Uterus (tissue), 4 donors: ENCODE measurements at places on chromosomes 3 and 15. TPM values are rescaled to one million over a fixed set of nuclear protein-coding genes. Genes with fewer than 3 reads are reported as not detected.

The SI gene
- total RNA-seq: not detected

The LRRIQ4 gene
- not detected for total RNA-seq

The COL6A6 gene
- total RNA-seq: 1.4 TPM

The SYNM gene
- total RNA-seq: 35.9 TPM

The FOXL2NB gene
- total RNA-seq: 1.3 TPM

The IL17RE gene
- total RNA-seq: 8.5 TPM

The WNT7A gene
- total RNA-seq: not detected

The COX17 gene
- total RNA-seq: 56.5 TPM

The JMJD7 gene
- 27.2 TPM for total RNA-seq

The NPAP1 gene
- 0.41 TPM for total RNA-seq

The CPA3 gene
- 2.4 TPM for total RNA-seq

DNA sequence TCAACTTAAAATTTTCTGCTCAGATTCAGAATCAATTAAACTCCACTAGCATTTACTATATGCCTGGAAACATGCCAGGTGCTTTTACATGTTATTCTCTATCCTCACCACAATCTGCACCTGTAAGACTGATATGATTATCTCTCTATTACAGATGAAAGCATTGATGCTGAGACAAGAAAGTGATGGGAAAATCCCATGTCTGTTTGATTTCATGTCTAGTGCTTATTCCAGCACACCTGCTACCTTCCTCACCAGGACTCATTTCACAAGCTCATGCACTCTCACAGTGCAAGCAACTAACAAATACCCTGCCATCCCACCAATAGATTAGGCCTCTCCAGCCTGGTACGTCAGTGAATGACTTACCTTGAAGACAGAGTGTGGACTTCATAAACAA lies 25.0 kb upstream of the BCL6 start:
- no peaks in the 10 kb centered on the region for H3K36me3 ChIP-seq
- no peak overlapping the region for H3K4me3 ChIP-seq
- no peaks in the 10 kb centered on the region for H3K4me1 ChIP-seq
- H3K27ac ChIP-seq: no peak overlapping the region
- H3K27me3 ChIP-seq: no peaks in the 10 kb centered on the region
- no peak for DNase-seq

GRCh38 chr3:124883766-124884473 lies 3.2 kb downstream of the ITGB5 start:
- H3K4me3 ChIP-seq: no peak overlapping the region
- H3K27ac ChIP-seq: peak overlapping the region; percentile 94
- no peak for DNase-seq
- H3K4me1 ChIP-seq: peaks cover 12% of the 10 kb centered on the region
- no peaks in the 10 kb centered on the region for H3K36me3 ChIP-seq
- H3K27me3 ChIP-seq: no peaks in the 10 kb centered on the region

GRCh38 chr15:92810418-92811138 lies 89.5 kb upstream of the CHD2 start:
- no peaks in the 10 kb centered on the region for H3K27me3 ChIP-seq
- peak overlapping the region; percentile 12 for H3K4me3 ChIP-seq
- H3K4me1 ChIP-seq: no peaks in the 10 kb centered on the region
- no peaks in the 10 kb centered on the region for H3K36me3 ChIP-seq
- H3K27ac ChIP-seq: peak overlapping the region; percentile 99

DNA sequence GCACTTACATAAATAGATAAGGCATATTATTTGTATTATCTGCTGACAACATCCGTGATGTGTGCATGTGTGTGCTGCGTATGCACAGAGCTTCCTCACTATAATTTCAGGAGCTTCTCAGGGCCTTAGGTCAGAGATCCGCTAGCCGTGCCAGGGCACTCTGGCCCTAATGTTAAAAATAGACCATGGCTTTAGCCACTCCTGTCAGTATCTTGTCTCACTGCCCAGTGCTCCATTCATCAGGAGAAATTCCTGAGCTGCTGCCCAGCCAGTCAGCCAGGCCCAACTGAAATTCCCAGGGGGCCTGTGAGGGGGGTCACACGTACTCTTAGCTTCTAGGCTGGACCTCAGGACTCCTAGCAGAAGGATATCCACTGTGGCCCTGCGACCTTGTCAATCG lies 70.0 kb upstream of the ABHD2 start:
- no peaks in the 10 kb centered on the region for H3K4me1 ChIP-seq
- peak; percentile 78 for DNase-seq
- no peaks in the 10 kb centered on the region for H3K36me3 ChIP-seq
- H3K27me3 ChIP-seq: no peaks in the 10 kb centered on the region

- H3K36me3 ChIP-seq: no peaks in the 10 kb centered on the region
- H3K4me3 ChIP-seq: peak overlapping the region; percentile 32
- H3K27ac ChIP-seq: peak overlapping the region; percentile 75
- peak; percentile 86 for DNase-seq
- H3K4me1 ChIP-seq: no peaks in the 10 kb centered on the region
Measured at GRCh38 chr15:68578175-68578979, 416 bp upstream of the CORO2B start.

GRCh38 chr3:85297291-85297690 lies 338.5 kb downstream of the CADM2 start:
- no peaks in the 10 kb centered on the region for H3K4me1 ChIP-seq
- no peaks in the 10 kb centered on the region for H3K27me3 ChIP-seq
- H3K36me3 ChIP-seq: no peaks in the 10 kb centered on the region
- DNase-seq: no peak

- no peaks in the 10 kb centered on the region for H3K4me1 ChIP-seq
- no peak overlapping the region for H3K4me3 ChIP-seq
- no peak overlapping the region for H3K27ac ChIP-seq
- H3K36me3 ChIP-seq: no peaks in the 10 kb centered on the region
- DNase-seq: no peak
- no peaks in the 10 kb centered on the region for H3K27me3 ChIP-seq
Measured at GRCh38 chr3:171953301-171954022, 85.9 kb upstream of the FNDC3B start.

DNA sequence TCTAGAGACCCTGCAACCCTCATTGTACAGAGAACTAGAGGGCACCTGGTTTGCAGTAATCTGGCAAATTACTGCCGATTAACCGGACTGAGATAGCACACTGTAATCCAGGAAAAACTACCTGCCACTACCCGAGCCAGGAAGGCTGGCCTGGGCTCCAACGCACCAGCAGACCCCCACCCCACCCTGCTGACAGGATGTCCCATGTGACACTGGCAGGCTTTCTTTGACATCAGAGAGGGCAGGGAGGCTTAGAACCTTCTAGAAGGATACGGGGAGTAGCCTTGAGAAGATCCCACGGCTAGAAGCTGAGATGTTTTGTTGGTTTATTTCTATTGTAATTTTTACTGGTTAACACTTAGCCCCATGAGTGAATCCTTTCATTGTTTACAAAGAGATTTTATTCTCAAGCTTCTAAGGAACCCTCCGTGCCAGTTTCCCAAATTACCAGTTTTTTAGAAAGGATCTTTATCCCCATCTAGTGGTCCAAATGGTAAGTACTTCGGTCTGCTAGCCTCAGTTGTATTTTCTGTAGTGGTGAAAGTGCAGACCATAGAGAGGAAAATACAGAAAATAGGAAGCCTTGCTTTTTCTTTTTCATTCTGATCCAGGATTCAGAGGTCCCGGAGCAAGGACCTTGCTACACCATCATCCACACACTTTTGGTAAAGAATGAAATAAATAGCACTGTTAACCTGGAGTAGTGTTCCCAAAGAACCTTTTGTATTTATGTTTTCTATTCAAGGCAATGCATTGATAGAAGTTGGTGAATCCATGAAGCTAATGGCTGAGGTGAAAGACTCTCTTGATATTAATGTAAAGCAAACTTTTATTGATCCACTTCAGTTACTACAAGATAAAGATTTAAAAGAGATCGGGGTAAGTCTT lies 81.9 kb upstream of the ADAMTSL3 start:
- H3K36me3 ChIP-seq: no peaks in the 10 kb centered on the region
- no peaks in the 10 kb centered on the region for H3K4me1 ChIP-seq
- H3K4me3 ChIP-seq: no peak overlapping the region
- DNase-seq: no peak
- no peak overlapping the region for H3K27ac ChIP-seq

DNA sequence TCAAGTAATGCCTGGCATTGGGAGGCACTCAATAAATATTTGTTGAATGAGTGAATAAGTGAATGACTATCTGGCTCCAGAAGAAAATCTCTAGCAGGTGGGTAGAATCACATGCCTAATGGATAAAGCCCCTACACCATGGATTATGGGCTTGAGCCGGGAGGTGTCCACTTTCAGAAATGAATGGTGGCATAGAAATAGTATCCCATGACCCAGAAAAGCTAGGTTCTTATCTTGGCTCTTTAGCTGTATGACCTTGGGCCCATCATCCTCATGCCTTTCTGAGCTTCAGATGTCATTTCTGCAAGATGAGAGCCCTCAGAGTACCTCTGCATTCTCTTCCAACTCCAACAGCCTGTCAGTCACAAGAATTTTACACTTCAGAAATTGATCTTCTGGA lies 37.3 kb upstream of the TNIK start:
- no peak for DNase-seq
- H3K36me3 ChIP-seq: no peaks in the 10 kb centered on the region
- no peaks in the 10 kb centered on the region for H3K27me3 ChIP-seq
- H3K4me3 ChIP-seq: no peak overlapping the region
- no peak overlapping the region for H3K27ac ChIP-seq

GRCh38 chr15:59953392-59953883 lies 50.7 kb upstream of the FOXB1 start:
- H3K36me3 ChIP-seq: no peaks in the 10 kb centered on the region
- H3K4me1 ChIP-seq: no peaks in the 10 kb centered on the region
- no peak overlapping the region for H3K27ac ChIP-seq
- H3K27me3 ChIP-seq: no peaks in the 10 kb centered on the region

DNA sequence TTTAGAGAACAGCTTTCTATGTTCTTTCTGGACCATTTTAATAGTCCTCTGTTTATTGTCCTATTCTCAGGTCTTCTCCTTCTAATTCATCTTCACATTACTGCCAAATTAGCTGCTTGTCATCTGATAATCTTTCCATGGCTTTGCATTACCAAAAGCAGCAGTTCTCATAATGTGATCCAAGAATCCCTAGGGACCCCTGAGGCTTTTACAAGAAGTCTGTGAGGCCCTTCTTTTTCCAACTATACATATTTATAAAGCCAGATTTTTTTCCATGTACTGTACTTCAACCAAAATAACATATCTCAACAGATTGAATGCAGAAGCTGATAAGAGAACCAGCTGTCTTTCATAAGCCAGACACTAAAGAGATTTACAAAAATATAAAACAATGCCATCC lies 162.5 kb upstream of the BFSP2 start:
- H3K27ac ChIP-seq: no peak overlapping the region
- DNase-seq: no peak
- H3K36me3 ChIP-seq: no peaks in the 10 kb centered on the region
- no peak overlapping the region for H3K4me3 ChIP-seq

DNA sequence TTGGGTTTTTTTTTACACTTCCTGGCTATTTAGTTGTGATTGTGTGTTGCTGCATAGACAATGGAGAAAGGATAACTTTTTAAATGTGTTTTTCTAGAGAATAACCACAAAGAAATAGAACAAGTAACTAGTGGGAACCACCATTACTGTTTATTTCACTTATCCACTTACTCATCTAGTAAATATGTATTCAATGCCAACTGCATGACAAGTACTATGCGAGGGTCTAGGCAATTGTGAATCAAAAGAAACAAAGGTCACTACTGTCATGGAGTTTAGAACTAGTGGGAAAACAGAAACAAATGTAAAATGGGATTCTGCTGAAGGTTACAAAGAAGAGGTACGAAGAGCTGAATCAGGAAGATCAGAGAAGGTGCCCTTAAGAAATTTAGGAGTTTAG lies 600.9 kb upstream of the ROBO2 start:
- no peaks in the 10 kb centered on the region for H3K27me3 ChIP-seq
- H3K27ac ChIP-seq: no peak overlapping the region
- no peak overlapping the region for H3K4me3 ChIP-seq
- no peaks in the 10 kb centered on the region for H3K36me3 ChIP-seq
- H3K4me1 ChIP-seq: no peaks in the 10 kb centered on the region

DNA sequence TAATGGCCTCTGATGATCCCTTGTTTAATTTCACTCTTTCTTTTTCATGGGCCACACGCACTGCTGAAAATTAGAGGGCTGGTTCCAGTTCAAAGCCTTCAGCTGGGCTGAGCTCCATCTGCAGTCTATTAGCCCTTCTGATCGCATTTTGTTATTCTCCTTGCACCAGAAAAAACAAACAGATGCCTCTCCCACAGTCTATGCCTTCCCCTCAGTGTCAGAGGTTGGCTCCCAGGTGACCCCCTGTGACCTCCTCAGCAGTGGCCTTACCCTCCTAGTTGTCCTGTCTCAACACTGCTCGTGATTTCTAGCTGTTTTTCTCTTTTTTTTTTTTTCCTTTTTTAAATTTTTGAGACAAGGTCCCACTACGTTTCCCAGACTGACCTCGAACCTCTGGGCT lies 77.1 kb upstream of the PRTG start:
- no peak for DNase-seq
- H3K4me1 ChIP-seq: no peaks in the 10 kb centered on the region
- no peak overlapping the region for H3K27ac ChIP-seq
- no peaks in the 10 kb centered on the region for H3K36me3 ChIP-seq
- no peak overlapping the region for H3K4me3 ChIP-seq

GRCh38 chr3:141412087-141412935 lies 44.0 kb downstream of the ZBTB38 start:
- H3K27me3 ChIP-seq: no peaks in the 10 kb centered on the region
- H3K27ac ChIP-seq: peak overlapping the region; percentile 99
- H3K4me3 ChIP-seq: peak overlapping the region; percentile 32

DNA sequence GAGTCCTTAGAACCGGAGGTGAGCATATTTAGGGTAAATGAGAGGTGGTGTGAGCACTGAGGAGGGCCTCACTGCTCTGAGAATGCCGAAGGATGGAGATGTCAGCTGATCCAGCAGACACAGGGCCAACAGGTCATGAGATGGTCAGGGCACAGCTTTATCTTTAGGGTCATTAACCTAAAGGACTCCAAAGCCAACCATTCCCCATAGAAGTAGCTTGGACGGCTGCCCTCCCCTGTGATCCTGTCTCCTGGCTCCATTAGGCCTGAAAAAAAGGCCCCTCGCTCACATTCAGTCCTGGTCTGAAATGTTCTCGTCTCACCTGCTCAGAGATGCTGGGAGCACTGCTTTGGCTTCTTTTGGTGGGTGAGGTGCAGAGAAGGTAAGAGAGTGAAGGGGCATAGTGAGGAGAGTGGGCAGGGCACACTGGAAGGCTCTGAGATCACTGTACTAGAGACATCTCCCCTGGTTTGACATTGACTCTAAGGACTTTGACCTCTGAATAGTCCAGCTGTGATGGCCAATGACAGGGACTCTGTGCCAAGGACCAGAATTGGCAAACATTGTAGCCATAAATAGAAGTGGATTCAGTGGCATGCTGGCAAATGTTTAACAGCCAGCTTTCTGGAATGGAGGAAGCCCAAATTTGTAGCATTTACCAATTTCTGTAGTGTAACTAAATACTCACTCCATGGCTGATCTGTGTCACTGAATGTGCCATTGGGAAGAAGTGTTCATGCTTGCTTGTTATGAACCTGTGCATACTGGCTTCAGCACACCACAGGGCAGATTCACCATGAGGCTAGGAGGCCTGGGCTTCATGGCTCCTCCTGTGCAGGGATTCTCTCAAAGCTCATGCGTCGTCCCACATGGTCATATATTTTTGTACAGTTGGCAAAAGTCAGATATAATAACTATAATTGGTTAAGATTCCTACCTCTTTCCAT lies 76.2 kb upstream of the MRPS22 start:
- no peaks in the 10 kb centered on the region for H3K36me3 ChIP-seq
- DNase-seq: no peak
- no peak overlapping the region for H3K4me3 ChIP-seq
- H3K27ac ChIP-seq: no peak overlapping the region
- H3K4me1 ChIP-seq: no peaks in the 10 kb centered on the region
- no peaks in the 10 kb centered on the region for H3K27me3 ChIP-seq

- H3K36me3 ChIP-seq: no peaks in the 10 kb centered on the region
- H3K4me3 ChIP-seq: no peak overlapping the region
- H3K27ac ChIP-seq: no peak overlapping the region
- no peak for DNase-seq
- H3K27me3 ChIP-seq: no peaks in the 10 kb centered on the region
- H3K4me1 ChIP-seq: no peaks in the 10 kb centered on the region
Measured at GRCh38 chr3:46615976-46616375, 3.7 kb downstream of the FAM240A start.
